ENCODE measurements at places on chromosomes 6 and 20.

DNA sequence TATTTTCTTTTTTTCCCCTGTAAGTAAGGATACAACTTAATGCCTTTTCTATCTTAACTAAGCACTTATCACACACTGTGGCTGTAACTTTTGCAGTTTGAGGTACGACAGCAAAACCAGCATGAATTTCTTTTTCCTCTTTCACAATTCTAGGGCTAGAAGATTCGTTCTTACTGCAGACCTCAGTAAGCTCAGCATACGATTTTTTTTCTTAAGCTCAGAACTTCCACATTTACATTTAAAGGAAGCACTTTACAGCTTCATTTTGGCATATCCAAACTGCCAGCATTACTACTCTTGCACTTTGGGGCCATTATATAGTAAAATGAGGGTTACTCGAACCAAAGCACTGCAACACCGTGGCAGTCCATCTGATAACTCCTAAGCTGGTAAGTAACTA lies 889 bp upstream of the CHMP4B start:
- DNase-seq: no peak

- DNase-seq: no peak
Observed at GRCh38 chr6:44298864-44299263, 14.3 kb downstream of the AARS2 start.

GRCh38 chr6:28141500-28142329 lies at the start of gene ZKSCAN8:
Gene ZKSCAN8, plus strand, starts transcription at chr6:28141883. Its CDS starts 6,525 bp downstream, at chr6:28148408.
- DNase-seq: peak; percentile 92

DNA sequence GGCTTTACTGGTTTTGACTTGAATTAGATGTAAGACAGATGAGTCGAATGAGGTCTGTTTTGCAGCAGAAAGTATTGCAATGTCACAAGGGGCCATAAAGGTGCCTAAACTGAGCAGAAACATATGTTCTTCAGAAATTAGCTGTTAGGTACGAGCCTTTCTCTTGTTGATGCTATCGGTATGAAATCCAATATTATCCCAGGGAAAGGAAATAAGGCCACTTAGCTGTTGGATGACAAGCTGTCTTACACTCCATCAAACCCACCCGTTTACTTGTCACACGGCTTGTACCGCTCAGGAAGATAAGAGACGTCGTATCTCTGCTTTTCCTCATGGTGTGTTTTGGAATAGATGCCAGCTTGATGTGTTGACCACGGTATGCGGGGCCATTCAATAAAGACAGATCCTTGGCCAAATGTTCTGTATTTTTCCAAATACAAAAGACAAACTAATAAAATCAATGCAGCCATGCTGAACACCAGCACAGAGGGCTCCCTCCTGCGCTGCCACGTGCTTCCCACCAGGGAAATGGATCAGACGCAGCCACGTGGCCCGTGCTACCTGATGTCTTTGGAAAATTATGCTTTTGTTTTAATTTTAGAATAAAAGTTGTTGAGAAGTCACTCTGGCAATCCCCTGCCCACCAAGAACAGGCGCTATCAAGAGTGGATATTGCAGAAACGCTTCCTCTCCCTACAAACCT lies 255.9 kb upstream of the SULF2 start:
- DNase-seq: no peak

DNA sequence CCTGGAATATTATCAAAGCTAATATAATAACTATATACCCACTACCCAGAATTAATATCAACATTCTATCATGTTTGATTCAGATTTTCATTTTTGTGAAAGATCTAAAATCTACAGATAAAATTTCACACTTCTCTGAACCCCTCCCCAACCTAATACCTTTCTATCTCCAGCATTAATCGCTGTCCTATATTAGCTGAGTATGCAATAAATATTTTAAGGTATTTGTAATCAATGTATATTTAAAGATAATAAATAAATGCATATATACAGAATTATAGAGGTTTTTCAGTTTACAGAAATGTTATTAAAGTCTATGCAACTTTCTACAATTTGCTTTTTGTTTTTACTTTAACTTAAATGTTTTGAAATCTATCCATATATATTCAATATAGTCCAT lies 156.7 kb upstream of the NRSN1 start:
- no peak for DNase-seq

GRCh38 chr6:28296520-28297060 lies 15.2 kb downstream of the PGBD1 start:
- DNase-seq: no peak

Data from Caco-2 (cell line).